SW480 (cell line): ENCODE measurements at places on chromosomes 1 and 21.

- DNase-seq = peak; percentile 4
These were observed 66.7 kb upstream of the ANGPTL3 start for GRCh38 chr1:62530516-62531154.

DNA sequence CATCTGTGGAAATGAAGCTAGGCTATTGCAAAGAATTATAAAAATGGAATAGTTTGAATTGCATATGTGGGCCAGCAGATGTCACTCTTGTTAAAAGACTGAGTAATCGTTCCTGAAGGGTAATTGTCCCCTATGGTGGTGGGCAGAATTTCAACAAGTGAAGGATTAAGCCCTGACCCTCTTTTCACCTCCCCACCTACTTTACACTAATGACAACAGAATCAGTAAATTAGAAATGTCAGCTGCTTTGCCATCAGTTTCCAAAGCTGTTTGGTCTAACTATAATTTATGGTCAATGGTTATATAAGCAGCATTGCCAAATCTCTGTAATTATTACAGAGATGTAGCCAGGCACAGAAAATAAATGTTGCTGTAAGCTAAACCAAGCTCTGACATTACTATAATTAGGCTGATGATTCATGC lies 898.6 kb downstream of the AMY1C start:
- peak; percentile 27 for DNase-seq

DNA sequence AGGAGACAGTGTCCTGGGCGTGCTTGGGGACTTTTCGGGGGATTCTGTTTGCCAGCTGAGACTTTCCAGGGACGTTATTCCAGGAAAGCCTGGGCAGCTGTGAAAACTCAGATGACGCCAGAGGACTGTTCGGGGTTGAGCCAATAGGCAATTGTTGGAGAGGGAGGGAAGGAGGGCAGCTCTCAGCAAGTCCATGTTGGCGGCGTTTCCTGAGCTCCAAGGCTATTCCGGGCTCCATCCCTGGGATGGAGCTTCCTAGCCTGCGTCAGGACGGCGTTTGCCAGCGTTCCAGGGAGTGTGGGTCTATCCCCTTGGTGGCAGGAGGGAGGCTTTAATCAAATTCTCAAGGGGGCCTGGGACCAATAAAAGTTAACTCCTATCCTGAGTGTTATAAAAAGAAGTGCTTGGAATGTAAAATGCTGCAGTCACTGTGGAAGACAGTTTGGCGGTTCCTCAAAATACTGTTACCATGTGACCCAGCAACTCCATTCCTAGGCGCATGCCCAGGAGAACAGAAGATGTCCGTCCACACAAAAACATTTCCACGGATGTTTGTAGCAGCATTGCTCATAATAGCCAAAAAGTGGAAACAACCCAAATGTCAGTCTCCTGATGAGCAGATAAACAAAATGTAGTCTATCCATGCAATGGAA lies 15.2 kb downstream of the SLC27A3 start:
- no peak for DNase-seq

- no peak for DNase-seq
These were observed 35.1 kb downstream of the TNFSF18 start for GRCh38 chr1:173015629-173016028.

GRCh38 chr1:232445361-232446106 lies 184.4 kb downstream of the SIPA1L2 start:
- no peak for DNase-seq

DNA sequence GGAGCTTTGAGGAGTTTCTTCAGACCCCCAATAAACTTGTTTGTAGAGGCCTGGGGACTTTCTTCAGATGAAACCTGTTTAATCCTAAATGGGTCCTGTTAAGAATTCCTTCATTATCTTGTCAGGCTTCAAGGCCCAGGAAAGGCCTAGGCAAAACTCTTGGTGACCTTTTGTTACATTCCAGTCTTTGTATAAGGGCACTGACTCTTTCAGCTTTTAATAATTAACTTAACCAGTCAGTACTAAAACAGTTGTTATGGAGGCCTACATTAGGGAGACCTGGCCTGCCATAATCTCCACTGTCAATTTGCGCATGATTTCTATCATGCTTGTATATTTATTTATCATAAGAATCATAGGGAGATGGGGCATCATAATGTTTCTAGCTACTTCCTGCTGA lies 110.2 kb downstream of the FCRL5 start:
- DNase-seq = no peak

DNA sequence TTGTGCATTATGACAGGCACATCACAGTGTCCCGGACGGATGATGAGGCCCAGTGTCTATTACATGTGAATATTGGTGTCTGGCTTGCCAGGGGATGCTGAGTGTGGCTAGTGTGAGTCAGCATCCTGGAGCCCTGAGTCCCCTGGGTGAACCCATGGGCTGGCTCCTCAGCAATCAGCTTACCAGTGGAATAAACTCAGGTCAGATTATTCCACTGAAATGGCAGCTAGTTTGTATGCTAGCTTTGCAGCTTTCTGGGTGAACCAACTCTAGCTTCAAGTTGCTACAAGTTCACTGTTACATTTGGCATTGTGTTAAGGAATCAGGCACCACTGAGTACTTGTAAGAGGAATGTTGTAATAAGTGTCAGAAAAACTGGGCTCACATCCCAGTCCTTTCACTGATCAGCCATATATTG lies 23.9 kb upstream of the RPTN start:
- DNase-seq = peak; percentile 21

- no peak for DNase-seq
These were observed 41.9 kb downstream of the RSPH1 start for GRCh38 chr21:42453986-42454570.

GRCh38 chr1:178844436-178844835 lies 26.4 kb downstream of the ANGPTL1 start:
- DNase-seq = no peak

- DNase-seq = no peak
These were observed 99.2 kb upstream of the GRIK3 start for GRCh38 chr1:37133276-37134145.

DNA sequence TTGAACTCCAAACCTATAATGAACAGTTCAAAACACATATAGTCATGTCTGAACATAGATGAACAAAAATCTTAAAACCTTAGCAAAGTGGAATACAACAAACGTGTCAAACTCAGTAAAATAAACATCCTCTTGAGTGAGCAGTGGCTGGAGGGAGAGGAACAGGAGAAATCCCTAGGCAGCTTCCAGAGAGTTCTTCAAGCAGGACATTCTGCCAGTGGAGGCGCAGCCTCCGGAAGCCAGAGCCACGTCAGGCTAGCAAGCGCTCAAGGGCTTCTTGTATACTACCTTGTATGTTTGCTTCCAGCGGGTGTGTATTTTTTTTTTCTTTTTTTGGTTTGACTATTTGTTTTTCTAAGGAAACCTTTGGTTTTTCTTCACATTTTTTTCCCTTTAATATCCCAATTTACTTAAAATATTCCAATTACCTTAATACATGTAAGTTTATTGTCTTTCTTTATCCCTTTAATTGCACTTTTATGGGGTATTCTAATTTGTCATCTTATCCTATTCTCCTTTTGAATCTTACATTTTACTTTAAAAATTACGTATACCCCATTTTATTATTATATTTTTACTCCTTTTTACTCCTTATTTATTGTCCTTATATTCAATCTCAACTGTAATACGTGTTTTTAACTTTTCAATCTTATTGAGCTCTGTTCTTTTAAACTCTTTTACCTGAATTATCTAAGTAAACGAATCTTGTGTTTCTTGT lies 42.0 kb downstream of the COLGALT2 start:
- DNase-seq = no peak

DNA sequence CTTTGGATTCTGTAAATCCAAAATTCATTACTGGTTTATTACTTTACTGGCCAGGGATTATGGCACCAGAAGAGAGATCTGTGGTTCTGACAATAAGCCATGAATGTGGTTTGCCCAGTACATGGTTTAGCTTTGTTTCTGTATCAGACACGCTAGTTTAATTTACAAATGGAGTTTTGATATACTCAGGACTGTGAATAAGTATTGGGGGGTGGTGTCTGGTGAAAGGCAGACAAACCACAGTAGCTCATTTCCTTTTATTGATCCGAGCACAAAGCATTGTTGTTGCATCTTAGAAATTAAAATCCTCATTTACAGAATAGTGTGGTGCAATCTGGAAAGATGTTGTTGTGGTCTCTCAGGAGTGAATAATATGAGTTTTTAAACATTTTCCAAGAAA lies 96.0 kb downstream of the ST6GALNAC3 start:
- no peak for DNase-seq
